Left renal cortex interstitium (tissue), 4 donors: ENCODE measurements at places on chromosomes 7 and 10.

DNA sequence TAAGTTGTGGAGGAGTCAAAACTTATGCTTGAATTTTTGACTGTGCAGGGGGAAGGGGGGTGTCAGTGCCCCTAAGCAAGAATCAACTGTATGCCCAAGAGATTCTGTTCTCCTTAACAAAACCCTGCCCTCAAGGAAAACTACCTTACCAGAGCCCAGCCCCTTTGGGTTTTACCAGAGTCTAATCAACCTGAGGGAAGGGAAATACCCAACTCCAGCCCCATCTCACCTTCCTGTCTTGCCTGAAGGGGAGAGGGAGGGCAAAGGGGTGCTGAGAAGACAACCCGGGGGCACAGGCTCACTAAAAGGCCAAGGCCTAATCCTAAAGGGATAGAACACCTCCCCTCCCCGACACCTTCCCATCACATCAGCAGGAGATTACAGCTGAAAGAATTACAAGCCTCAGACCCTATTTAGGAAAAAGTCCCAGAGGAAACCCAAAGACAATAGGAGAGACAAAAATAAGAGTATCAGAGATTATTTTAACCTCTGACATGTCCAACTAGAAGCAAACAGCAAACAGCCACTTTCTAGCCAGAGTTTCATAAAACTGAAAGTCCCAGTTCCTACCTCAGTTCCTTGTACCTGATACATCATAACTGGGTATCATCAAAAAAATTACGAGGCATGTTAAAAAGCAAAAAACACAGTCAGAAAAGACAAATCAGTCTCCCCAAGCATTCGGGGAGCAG lies 26.8 kb upstream of the C7orf33 start:
- no peak for DNase-seq

DNA sequence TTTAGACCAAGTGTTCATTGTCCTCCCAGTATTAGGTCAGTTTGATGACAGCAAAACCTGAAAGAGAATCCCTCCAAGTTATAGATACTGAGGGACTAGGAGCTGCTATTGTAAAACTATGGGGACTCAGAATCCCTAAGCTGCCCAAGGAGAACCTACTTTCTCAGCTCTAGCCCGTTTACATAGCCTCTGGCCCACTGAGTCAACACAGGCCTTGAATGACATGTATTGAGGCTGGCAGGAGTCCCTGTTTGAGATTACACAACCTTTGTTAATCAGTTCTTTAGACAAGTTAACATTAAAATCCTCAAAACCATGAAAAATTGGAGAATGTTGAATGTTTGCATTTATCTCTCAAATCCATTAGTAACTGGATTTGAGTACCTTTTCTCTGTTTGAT lies 1079.0 kb downstream of the KCNMA1 start:
- DNase-seq: no peak

- DNase-seq: no peak
Measured at GRCh38 chr7:17434841-17435692, 136.6 kb downstream of the AHR start.

DNA sequence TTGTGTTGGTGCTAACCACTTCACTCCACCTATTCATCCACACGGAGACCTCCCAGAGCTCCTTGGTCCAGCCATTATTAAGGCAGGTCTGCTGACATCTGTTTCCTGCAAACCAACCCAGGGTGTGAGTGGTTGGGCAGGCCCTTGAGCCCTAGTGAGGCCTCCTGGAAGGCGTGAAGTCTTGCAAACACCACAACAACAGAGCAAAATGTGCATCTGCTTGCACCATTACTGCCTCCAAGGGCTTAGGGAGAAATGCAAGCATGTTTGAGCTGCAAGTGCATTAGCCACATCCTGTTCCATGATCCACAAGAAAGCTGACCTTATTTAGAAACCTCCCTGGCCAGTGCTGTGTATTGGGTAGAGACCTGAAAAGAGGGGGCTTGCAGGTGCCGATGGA lies 325.5 kb downstream of the GRID1 start:
- DNase-seq: no peak

- no peak for DNase-seq
Measured at GRCh38 chr7:452791-453455, 66.7 kb downstream of the PDGFA start.

GRCh38 chr10:6520138-6520537 lies 59.9 kb downstream of the PRKCQ start:
- no peak for DNase-seq

DNA sequence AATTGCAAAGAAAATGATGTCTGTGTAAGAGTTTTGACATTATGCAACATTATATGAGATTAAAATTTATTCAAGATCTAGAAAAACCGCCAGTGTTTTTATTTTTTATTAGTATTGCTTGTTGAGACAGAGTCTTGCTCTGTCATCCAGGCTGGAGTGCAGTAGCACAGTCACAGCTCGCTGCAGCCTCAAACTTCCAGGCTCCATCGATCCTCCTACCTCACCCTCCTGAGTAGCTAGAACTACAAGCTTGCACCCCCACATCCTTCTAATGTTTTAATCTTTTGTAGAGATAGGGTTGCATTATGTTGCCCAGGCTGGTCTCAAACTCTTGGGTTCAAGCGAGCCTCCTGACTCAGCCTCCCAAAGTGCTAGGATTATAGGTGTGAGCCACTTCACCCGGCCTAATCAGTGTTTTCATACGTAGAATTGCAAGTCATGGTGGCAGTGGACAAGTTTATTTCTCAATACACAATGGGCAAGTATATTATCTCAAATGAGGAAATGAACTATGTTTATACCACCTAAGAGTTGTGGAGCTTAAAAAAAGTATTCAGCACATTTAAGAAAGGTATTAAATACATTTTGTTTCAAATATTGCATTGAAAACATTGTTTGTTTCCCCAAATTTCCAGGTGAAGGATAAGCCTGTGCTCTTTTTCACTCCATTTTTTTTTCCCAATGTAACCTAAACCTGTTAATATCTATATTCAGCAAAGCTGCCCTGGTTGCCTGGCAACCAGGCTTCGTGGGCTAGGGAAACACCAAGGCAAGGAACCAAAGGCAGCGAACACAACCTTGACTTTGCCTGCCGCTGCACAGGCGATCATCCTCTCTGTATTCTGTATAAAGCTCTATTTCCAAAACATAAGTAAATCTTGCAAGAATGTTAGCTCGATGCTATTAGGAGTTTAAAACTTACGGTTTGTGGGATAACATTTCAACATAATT lies 163.9 kb downstream of the CACNB2 start:
- DNase-seq: peak; percentile 6

- DNase-seq: no peak
Measured at GRCh38 chr10:50604049-50604640, 19.6 kb downstream of the SGMS1 start.

DNA sequence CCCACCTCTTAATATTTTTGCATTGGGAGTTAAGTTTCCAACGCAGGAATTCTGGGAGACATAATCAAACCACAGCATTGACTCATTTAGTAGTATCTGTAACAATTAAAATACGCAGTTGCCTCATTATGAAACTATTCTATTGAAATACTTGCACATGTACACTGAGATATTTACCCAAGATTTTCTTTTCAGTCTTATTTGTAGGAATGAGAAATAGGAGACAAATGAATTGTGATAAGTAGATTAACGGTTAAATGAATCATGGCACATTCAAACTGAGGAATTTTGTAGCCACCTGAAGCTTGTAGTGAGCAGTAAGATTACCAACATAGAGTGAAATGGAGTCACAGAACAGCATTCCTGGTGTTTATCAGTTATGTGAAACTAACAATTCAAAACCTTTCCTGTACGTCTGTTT lies 18.1 kb downstream of the RP9 start:
- DNase-seq: no peak

DNA sequence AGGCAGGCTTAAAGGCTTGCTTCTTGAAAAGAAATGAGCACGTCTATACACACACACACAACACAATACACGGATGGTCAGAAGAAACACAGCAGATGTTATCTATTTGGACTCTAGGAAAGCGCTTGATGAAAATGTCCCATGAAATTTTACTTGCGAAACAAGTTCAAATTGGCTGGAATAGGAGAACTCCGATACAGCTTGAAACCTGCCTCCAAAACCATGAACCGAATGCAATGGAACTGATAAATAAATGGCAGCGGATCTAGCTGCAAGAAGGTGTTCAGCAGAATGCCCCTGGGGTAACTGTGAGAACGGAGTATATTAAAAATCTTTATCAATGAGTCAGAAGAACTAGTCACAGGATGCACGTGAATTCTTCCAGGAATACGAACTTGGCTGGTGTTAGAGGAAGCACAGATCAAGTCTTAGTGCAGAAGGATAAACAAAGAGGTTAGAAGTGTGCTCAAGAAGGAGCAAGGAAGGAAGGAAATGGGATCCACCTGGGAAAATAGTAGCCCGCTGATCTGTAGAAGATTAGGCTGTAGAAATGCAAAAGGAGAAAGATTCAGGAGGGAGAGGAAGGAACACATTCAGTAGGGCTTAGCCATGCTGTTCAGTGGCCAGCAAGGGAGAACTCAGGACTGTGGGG lies 142.0 kb upstream of the PRKCQ start:
- DNase-seq: no peak

DNA sequence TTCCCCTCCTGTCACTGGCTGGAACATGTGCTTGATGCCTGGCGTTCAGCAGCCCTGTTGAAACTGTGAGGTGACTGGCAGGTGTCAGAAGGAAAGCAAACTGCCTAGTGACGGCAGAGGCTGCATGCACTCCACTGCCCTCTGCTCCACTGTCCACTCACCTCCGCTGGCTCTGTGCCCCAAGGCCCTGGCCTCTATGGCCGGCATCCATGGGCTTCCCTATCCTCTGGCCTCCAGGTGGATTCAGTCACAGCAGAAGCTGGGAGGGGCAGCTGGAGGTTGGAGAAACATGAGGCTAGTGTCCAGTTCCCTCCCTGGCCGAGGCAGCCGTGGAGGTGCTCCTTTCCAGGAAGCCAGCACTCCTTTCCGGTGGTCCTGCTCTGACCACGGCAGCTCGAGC lies 31.2 kb upstream of the INSIG1 start:
- no peak for DNase-seq

- DNase-seq: no peak
Measured at GRCh38 chr7:26690135-26690805, 174.1 kb downstream of the SKAP2 start.

DNA sequence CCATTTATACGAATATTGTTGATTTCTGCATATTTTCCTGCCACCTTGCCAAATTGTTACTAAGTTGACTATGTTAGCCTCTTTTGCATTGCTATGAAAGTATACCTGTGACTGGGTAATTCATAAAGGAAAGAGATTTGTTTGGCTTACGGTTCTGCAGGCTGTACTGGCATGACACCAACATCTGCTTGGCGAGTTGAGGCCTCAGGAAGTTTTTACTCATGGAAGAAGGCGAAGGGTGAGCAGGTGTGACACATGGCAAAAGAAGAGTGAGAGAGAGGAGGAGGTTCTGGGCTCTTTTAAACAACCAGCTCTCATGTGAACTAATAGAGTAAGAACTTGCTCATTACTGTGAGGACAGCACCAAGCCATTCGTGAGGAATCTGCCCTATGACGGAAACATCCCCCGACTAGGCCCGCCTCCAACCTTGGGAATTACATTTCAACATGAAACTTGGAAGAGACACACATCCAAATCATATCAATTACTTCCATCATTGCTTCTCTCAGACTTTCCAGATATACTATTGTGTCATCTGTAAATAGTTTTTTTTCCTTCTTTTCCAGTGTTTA lies 8.4 kb downstream of the RALA start:
- no peak for DNase-seq

GRCh38 chr7:106236065-106236464 lies 48.7 kb downstream of the NAMPT start:
- DNase-seq: no peak

DNA sequence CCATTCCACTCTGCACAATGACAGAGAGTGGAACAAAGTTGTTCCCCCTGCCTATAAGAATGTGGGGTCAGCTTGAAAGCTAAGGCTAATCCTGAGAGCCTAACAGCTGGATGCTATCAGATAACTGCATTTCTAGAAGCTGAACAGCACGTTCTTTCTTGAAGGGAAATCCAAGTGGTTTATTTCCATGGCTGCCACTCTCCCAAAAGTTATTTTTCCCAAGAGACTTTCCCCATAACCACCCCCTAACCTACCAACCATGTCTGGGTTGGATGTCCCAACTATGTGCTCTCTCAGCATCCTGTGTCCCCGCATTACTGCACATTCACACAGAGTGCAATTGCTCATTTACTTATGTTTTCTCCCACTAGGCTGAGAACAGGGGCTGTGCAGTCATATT lies 140.7 kb upstream of the ANKRD1 start:
- DNase-seq: peak; percentile 62

DNA sequence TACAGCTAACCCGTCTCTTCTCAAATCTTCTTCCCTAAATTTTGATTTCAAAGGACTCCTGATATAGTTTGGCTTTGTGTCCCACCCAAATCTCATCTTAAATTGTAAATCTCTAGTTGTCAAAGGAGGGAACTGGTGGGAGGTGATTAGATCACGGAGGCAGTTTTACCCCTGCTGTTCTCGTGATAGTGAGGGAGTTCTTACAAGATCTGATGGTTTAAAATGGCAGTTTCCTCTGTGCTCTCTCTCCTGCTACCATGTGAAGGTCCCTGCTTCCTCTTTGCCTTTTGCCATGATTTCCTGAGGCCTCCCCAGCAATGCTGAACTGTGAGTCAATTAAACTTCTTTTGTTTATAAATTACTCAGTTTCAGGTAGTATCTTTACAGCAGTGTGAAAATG lies 269.3 kb downstream of the POLR1F start:
- no peak for DNase-seq

DNA sequence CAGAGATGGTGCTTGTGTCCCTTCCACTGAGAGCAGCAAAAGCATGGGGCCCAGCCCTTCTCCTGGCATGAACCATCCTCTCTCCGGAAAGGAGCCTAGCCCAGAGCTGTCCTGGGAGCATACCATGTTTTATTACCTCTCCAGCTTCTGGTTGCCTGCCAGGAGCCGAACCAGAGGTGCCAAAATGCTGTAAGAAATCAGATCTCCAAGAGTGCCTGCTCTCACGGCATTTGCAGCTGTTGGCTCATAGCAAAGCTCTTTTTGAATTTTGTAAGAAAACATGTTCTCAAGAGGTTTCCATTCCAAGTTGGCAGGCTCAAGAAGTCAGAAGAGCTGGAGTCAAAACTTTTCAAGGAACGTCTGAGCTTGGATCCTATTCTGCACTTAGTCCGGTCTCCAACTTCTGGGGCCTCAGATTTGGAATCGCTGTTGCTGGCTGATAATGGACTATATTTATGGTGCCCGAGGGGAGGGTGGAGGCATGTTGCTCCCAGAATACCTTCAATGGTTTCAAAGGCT lies 211.7 kb upstream of the MKI67 start:
- DNase-seq: no peak
